Effector CD4-positive, alpha-beta T cell (primary cell): ENCODE measurements at places on chromosomes 1 and 21.

DNA sequence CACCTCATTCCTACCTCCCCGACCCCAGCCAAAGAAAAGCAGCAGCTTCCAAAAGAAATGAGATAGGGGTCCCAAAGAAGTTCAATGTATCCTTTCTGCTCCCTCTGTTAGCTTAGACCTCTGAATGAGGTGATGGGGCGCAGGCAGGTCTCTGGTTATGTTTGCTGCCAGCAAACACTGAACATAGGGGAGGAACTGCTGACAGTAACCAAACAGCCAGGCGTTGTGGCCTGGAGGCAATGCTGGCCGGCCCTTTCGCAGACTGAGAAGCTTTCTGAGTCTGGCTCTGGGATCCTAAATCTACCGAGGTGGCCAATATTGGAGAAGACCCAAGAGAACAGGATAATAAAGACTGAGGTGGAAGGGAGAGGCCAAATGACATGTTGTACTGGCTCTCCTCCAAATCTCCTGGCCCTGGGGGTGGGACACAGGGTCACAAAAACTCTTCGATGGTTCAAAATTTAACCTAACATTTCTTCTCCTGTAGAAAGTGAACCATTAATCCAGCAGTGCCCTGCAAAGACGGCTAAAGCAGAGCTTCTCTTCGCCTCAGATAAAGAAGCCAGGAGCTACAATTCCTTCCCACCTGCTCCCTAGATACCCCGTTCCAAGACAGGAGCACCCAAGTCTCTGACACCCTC lies 19.6 kb downstream of the SSR2 start:
- no peak for DNase-seq

- DNase-seq: no peak
These were observed 55.8 kb upstream of the PRDX6 start for GRCh38 chr1:173421286-173421685.

GRCh38 chr1:167648978-167649744 lies 19.1 kb downstream of the RCSD1 start:
- DNase-seq: no peak

DNA sequence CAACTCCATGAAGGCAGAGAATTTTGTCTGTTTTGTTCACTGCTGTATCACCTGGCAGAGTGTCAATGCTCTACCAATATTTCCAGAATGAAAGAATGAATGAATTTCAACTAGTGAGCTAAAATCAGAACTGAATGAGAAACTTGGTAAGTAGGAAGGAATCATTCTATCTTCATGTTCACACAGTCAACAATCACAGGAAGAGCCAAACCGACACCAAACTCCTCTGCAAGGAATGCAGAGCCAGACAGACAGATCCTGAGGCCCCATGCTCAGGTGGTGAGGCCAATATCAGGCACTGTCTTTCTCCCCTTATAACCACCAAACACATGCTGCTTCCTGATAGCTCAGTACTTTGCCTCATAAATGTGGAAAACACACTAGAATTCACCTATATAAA lies 139.1 kb downstream of the SLC45A1 start:
- DNase-seq: no peak

DNA sequence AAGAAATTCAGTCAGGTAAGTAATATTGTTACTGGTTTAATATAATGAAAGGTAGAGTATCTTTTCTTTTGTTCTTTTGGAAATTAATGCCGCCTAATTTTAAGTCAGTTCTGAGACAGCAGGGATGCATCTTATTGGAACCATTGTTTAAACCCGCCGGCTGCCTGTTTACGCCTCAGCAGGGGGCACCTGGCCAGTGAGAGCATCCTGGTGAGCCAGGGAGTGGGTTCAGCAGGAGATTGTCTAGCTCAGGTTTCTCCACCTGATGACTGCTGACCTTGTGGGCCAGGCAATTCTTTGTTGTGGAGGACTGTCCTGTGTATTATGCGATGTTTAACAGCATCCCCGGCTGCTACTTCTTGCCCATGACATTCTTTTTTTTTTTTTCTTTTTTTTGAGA lies 30.2 kb downstream of the CHAF1B start:
- no peak for DNase-seq

- no peak for DNase-seq
These were observed 52.8 kb upstream of the IFFO2 start for GRCh38 chr1:19009126-19009881.

DNA sequence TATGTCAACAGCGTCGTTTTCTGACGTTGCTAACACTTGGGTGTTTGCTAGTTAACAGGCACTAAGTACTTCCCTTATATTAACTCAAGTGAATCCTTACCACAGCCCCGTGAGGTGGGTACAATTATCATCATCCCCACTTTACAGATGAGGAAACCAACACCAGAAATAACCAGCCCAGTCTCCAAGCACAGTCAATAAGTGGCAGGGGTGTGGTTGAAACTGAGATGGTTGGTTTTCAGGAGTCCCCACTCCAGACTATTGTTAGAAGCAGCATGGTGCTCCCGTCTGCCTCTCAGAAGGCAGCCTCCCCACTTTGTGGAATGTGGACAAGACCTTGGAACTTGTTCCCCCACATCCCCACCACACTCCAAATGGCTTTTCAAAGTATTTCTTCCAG lies 45.7 kb upstream of the ACOT11 start:
- no peak for DNase-seq

DNA sequence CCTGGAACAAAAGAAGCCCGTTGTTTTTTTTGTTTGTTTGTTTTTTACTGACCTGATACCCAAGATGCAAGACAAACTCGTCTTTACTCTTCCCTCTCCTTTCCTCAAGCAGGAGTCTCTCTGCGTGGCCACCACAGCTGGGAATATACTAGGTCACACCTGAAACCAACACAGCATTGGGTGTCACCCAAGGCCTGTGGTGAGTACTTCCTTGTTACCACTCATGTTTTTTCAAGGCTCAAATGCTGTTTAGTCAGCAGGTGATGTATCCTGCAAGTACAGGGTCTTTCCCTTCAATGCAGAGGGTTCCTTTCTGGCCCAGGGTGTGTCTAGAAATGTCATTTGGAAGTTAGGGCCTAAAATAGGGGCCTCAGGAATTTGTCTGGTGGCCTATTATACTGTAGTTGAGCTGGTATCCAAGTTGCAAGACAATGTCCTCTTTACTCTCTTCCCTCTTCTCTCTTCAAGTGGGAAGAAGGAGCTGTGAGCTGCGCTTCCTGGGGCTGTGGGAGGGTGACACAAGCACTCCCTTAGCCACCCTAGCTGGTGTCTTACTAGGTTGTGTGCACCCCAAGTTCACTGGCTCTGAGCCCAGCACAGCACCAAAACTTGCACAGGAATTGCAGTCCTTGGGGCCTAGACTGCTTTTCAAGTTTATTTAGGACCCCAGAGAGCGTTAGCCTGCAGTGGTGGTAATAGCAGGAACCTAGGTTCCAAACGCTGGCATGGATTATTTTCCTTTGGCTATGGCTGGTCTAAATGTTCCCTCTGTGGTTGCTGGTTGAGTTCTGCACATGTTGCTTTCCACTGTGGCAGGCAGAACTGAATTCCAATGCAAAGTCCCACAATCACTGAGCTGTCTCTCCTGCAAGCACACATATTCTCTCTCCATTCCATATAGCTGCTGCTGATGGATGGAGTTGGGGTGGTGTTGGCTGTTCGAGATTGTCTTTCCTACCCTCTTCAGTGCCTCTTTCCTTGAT lies 91.4 kb upstream of the LYPLAL1 start:
- no peak for DNase-seq
